ENCODE measurements at places on chromosomes 12 and 14.
A peak's percentile ranks its signal among the peaks of the same experiment; 100 is the strongest.

DNA sequence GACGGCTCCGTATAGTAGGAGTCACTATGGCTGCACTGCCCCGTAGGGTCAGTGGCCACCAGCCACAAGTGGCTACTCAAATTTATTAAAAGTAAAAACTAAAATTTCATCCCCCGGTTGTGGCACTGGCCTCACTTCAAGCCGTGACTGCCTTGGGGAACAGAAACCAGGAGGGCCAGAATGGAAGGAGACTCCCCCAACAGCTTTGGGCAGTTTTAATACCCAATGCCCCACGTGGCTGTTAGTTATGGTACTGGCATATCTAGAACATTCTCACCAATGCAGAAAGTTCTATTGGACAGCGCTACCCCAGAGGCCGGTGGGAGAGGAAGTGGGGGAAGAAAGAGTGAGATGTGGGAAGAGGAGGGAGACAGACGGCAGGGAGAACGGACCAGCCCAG, 6.2 kb downstream of the NCOR2 start:
- no peak for DNase-seq

DNA sequence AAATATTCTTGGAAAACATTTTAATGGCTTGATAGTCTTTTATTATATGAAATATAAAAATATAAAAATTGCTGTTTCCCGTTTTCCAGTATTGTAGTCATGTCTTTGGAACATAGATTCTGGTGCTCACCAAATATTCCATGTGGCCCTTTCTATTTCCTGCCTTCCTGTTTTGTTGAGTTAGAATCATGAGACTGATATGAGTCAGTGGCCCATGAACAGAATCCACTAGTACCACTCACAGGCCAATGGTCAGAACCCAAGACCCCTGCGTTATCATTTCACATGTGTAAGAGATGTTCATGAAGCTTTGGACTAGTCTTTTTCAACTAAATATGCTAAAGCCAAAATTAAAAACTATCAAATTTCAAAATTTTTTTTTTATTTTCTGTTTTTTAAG, 56.9 kb downstream of the BICD1 start:
- DNase-seq, result no peak

DNA sequence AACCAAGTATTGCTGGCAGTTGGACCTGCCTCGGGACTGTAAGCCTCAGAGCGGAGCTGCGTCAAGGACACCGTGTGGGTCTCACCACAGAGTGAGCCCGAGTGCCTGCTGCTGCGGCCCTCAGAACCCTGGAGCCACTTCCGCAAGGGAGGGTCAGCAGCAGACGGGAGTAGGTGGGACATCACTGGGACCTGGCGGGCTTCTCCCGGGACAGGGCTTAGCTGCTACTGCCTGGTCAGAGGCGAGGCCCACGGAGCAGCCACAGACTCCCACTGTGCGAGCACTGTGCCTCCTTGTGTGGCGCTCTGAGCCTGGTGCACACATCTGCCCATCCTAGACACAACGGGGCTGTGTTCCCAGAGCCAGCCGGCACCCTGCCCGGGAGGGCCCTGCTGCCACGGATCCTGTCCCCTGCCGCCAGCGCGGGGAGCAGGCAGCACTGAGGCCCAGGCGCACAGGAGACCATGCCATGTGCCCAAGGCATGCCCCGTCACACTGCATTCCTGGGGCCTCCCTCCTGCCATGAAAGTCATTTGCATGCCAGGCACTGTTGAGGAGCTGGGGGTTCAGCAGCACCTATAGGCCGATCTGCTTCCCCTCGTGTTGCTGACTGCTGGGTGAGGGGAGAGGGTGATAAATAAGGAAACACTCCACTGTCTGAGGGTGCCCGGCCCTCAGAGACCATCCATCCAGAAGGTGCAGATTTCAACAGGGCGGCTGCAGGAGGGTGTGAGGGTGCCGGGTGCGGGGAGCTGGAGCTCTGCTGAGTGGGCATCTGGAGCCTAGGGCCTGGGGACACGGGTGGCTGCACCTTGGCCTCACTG, 10.0 kb downstream of the HIP1R start:
- DNase-seq, result no peak

GRCh38 chr12:111411185-111411764, 5.6 kb downstream of the SH2B3 start:
- DNase-seq, result no peak

- peak; percentile 56 for DNase-seq
Measured at GRCh38 chr12:51393676-51394545, 2.7 kb upstream of the GALNT6 start.

- no peak for DNase-seq
Measured at GRCh38 chr12:28872654-28873268, 276.3 kb upstream of the FAR2 start.

- no peak for DNase-seq
Measured at GRCh38 chr14:99773521-99774497, 19.4 kb upstream of the EML1 start.

DNA sequence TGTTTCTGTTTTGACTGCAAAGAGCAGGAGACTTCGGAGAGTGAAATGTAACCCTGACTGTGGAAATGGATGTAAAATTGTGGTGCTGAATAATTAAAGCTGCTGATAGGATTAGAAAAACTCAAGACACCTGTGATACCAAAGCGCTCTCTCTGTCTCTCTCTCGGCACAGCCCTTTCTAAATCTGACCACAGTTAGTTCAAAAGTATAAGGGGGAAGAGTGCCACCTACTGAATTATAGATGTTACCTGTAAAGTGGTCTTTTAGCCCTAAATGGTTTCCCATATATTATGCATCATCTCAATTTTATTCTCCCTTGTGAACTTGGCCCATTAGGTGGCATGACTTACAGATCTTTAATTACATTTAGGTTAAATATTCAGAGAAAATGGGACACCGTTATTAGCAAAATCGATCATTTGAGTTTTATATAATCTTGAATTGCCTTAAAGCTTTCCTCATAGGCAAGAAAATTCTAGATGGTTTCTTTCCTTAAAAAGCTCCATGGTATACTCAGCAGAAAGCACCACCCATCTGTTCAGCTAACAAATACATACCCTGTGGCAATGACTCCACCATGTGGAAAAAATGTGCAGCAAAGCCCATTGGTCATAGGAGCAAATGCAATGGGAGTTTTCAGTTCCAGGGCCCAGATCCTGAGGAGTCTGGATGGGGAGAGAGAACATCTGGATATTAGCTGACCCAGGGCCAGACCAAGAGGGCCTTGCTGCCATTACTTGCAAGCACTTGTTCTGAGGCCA, 18.1 kb downstream of the RFC5 start:
- no peak for DNase-seq

GRCh38 chr14:90308561-90308960, 23.2 kb downstream of the NRDE2 start:
- no peak for DNase-seq

GRCh38 chr14:94710731-94711130, 59.2 kb downstream of the GSC start:
- no peak for DNase-seq

- no peak for DNase-seq
Measured at GRCh38 chr14:24679248-24679961, 45.4 kb upstream of the GZMB start.

DNA sequence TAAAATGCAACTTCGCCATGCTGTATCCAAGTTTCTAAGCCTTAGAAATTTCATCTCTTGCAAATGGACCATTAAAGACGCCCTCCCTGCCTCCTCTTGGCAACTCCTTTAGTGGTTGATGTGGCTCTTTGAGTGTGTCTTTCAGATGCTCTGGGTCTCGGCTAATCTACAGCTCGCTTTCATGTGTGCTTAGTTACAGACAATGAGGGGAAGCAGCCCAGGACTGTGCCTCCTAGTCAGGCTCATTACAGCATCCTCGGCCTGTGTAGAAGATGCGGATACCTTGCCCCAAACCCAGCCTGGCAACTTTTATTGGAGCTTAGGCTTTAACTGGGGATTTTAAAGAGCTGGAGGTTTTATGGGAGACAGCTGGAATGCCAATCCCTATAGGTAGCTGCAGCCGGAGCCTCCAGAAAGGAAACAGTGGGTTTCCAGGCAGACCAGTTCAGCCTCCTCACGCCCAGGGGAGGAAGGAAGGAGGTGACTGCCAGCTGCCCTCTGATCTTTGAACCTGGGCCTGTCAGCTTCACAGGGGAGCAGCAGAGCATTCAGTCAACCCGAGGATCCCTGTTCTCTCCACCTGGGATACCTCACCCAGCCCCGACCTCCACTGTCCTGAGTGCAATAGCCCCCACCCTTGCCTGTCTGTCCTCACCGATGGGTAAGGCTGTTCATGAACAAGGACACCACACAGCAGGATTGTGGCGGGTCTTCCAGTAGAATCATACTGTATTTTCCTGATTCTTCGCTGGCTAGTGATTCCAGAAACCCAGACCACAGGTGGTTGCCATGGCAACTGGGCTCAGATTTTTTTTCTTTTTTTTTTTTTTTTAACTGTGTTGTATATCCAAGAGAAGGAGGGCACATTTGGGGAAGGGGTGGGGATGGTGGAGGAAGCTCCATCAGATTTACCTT, 638.5 kb downstream of the MED13L start:
- DNase-seq, result no peak

DNA sequence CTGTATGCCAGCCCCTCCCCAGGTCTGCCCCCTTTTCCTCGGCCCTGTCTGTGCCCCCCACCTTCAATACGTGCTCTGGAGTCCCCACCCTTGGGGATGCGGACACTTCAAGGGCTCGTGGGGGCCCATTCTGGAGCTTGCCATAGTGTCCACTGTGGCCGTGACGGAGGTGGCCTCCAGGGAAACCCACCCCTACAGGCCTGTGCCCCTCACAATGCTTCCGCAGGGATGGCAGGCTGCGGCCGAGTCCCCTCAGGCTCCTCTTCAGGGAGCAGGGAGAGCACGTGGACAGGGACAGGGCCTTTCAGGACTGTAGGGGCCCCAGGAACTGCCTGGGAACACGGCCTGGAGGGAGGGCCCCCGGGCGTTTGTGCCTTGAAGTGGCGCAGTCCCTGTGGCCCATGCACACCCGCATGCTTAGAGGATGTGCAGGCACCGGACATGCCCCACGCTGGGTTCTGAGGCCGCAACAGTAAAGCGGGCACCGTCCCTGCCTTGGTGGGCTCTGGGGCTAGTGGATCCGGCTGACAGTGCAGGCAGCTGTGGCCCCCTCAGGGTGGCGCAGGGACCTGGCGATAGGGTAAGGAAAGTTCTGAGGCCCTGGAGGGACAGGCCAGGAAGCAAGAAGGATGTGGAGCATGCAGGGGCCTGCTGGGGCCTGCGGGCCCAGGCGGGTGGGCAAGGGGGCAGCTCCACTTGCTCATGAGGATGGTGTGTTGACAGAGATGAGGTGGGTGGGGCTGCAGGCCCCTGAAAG, 209.0 kb upstream of the RTL1 start:
- DNase-seq, result no peak

DNA sequence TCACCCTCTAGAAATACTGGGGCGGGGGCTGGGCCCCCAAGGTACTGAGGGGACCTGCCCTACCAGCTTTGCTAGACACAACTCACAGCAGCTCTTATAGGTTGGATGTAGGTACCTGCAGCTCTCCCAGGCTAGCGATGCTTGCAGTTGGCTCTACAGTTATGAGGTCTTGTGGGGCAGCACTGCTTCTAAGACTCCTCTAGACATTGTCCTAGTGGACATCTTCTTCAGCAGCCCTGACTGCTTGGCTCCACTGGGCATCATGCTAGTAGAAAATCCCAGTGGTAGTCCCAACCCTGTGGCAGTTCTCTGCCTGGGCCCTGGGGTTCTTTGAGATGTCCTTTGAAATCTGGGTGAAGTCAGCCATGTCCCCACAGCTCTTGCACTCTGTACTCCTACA, 419.3 kb upstream of the SEL1L start:
- DNase-seq, result no peak

DNA sequence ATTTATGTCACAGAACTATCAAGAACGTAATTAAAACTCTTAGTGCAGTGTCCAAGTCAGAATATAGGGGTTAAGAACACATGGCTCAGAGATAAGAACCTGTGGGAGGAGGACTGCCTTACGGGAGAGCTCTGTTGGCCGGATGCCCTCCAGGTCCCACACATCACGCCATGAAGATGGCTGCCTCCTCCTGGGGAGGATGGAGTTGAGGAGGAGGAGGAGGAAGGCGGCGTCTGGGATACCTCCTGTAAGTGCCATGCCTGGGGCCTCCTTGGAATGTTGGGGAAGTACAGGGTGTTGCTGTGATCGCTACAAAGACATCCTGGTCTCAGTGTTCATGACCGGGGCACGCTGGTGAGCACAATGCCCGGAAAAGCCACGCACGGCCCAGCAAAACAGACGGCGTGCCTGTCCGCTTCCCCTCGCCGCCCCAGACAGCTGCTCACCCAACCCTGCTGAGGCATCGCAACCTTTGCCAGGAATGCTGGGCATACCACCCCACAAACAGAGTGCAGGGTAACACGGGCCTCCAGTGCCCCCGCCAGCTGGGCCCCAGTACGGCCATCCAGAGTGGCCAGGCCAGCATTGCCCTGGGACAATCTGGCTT, 28.7 kb upstream of the CD9 start:
- DNase-seq, result no peak

Measured in activated CD4-positive, alpha-beta T cell treated with anti-CD3 and anti-CD28 coated beads, Interleukin-2, amount 50 U/mL, for 4 hours (primary cell).